Upper lobe of left lung (tissue), 6 donors: ENCODE measurements at places on chromosomes 4 and X.

GRCh38 chr4:37721995-37722638, 35.9 kb upstream of the RELL1 start:
- no peak for DNase-seq

DNA sequence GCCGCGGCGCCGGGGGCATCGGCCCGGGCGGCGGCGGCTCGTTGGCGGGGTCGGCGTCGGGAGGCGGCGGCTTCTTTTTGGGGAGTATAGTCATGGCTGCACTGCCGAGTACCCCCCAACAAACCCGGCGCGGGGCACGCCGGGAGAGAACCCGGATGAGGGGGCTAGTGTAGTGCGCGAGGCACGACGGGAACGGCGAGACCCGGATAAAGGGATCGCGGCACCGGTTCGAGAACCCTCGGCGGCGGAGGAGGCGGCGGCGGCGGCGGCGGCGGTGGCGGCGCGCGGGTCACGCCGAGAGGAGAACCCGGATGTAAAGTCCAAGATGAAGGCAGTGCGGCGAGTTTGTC, at the start of gene OTUD5:
OTUD5 (minus strand) TSS at position 131 of the 350 bp plus-strand sequence; CDS start at position 94, 37 bp downstream.
- peak; percentile 92 for DNase-seq

DNA sequence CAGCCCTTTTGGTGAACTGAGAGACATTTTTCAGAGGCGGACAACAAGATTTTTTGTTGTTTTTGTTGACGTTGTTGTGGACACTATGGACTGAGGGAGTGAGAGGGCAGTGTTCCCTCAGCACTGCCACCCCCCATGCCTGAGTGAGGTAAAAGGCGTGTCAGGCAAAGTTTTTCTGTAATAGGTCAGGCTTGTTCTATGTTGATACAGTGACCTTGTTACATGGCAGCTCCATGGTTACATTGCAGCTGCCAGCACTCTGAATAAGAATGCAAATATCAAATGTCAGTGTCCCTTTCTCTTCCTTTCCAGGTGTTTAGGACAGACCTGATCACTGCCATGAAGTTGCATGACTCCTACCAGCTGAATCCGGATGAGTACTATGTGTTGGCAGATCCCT, 36.6 kb downstream of the JADE1 start:
- DNase-seq, result no peak

DNA sequence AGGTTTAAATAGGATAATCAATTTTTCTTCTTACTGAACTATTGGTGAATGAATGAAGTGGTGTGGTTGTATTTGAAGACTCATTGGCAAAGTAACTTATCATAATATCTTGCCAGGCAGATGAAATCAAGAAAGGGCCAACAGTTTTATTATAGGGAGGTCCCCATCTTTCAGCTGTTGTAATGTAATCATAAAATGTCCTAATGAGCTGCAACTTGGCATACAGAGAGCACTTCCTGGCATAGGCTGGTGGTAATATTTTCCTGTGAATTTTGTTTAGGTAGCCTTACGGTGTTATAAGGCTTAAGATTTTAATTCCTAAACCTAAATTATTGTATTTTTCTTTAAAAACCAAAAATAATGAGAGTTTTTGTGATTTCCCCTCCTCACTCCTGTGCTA, 17.5 kb downstream of the FHIP1A start:
- DNase-seq, result no peak

DNA sequence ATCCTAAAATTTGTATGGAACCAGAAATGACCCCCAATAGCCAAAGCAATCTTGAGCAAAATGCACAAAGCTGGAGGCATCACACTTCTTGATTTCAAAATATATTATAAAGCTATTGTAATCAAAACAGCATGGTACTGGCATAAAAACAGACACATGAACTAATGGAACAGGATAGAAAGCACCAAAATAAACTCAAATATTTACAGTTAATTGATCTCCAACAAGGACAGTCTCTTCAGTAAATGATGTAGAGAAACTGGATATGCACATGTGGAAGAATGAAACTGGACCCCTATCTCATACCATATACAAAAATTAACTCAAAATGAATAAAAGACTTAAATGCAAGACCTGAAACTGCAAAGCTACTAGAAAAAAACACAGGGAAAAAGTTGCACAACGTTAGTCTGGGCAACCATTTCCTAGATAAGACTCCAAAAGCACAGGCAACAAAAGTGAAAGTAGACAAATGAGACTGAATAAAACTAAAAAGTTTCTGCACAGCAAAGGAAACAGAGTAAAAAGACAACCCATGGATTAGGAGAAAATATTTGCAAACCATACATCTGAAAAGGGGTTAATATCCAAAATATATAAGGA, 64.9 kb downstream of the CD99L2 start:
- DNase-seq, result no peak

GRCh38 chr4:89397441-89397840, 89.8 kb upstream of the GPRIN3 start:
- DNase-seq, result no peak

DNA sequence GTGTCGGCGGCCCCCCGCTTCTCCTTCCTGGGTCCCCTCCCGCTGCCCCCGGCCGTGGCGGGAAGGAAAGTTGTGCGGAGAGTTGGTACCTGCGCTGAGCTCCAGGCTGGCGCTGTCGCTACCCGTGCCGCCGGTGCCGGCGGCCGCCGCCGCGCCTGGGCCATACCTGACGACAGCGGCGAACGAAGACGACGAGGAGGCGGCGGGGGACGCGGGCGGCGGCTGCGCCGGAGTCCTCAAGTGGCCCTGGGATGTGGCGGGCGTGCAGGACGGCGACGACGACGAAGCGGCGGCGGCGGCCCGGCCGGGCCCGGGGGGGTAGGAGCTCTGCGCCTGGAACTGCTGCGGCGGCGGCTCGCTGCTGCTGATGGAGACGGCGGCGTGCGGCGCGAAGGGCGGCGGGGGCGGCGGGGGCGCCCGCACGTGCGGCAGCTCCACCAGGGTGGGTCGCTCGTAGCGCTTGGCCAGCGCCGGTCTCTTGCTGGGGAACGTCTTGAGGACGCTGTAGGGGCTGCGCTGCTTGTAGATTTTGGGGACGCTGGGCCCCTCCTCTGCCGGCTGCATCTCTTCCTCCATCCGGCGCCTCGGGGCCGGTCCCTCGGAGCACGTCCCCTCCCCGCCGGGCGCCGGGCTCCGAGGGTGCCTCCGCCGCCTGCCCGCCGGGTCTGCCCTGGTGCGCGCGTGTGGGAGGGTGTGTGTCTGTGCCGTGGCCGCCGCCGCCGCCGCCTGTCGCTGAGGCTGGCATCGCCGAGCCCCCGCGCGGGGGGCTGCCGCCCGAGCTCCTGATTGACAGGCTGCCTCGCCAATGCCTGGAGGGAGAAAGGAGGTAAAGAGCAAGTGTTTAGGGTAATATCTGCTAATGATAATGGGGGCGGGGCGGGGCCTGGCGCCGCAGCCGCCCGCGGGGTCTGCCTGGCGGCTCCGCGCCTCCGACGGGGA, 618 bp downstream of the BEND4 start:
- DNase-seq, result peak; percentile 86

GRCh38 chrX:9258421-9259104, 206.3 kb upstream of the TBL1X start:
- no peak for DNase-seq

DNA sequence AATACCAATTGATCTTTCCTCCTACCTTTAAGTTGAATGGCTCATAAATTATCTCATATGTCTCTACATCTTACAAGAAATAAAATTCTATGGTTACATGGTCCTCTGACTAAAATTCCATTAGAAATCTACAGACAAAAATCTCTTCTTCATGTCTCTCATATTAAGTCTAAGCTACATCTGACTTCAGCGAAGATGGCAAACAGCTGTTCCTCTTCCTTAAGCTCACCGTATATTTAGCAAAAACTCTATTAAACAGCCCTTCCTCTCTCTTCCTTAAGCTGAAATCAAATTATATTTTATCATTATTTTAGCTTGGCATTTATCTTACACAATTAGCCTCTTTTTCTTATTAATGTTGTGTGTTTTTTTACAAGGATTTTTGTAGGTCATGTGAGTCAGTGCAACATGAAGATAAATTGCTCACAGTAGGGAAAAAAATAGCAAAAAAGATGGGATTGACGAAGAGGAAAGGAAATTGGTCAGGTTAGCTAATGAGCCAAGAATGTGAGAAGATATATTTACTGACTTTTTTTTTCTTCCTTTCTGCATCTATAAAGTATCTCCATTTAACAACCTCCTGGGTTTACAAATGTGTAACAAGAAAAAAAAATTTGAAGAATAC, 2412.8 kb downstream of the ARAP2 start:
- DNase-seq, result no peak

GRCh38 chr4:39237179-39237578, 54.9 kb downstream of the WDR19 start:
- no peak for DNase-seq

DNA sequence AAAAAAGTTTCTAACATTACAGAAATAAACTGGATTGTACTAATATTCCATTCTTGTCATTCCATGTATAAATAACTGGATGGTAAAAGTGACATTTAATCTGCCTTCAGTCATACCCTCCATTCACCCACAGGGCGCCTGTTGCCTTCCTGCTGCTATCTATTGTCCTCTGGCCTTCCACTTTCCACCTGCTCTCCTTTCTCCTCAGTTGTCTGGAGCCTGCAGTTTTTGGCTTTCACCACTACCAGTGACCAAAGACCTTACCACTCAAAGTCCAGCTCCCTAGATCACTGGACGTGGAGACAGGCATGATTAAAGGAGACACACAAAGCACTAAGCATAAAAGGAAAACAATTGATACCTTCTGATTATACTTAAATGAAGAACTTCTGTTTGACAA, 46.2 kb upstream of the NHS start:
- DNase-seq, result no peak

DNA sequence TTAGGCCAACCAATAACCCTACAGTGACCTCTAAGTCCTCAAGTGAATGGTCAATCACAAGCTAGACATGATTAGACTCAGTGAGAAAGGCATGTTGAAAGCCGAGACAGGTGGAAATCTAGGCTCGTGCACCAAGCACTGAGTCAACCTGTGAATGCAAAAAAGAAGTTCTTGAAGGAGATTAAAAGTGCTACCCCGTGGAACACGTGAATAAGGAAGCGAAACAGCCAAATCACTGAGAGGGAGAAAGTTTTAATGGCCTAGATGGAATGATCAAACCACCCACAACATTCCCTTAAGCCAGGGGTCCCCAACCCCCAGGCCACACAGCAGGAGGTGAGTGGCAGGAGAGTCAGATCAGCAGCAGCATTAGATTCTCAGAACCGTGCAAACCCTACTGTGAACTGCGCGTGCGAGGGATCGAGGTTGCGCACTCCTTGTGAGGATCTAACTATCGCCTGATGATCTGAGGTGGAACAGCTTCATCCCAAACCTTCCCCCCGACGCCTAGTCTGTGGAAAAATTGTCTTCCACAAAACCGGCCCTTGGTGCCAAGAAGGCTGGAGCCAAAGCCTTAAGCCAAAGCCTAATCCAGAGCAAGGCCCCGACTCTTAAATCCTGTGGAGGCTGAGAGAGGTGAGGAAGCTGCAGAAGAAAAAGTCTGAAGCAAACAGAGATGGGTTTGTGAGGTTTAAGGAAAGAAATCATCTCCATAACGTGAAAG, 19.5 kb upstream of the PDE6B start:
- DNase-seq, result no peak

- DNase-seq, result no peak
Observed at GRCh38 chr4:11214281-11214680, 214.4 kb downstream of the HS3ST1 start.

- no peak for DNase-seq
Observed at GRCh38 chrX:1205681-1206611, 6.5 kb downstream of the CRLF2 start.

- DNase-seq, result no peak
Observed at GRCh38 chr4:17492058-17492741, 19.7 kb downstream of the QDPR start.

DNA sequence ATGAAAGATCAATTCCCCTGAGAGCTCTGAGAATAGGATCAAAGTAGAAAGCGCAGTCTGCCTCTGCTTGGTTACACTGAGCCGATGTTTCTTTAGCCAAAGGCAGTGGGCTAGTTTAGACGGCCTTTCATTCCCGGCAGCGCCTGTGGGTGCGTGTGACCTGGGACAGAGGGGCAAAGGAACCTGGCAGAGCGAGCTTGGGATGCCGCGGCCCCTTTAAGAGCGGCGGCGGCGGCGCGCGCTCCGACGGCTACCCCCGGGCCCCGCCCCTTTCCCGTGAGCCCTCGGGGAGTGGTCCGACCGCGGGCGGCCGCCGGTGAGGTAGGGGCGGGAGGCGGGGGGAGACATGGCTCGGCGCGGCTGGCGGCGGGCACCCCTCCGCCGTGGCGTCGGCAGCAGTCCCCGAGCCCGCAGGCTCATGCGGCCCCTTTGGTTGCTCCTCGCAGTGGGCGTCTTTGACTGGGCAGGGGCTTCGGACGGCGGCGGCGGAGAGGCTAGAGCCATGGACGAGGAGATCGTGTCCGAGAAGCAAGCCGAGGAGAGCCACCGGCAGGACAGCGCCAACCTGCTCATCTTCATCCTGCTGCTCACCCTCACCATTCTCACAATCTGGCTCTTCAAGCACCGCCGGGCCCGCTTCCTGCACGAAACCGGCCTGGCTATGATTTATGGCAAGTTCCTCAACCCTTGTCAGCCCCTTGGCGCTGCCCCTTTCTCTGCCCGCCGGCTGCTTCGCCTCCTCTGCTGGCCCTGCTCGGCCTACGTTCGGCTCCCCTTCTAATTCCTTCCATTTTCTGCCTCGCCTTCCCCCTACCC, at the start of gene SLC9A6:
SLC9A6 (plus strand) TSS at position 279 of the 816 bp plus-strand sequence; CDS start at position 503, 224 bp downstream.
- DNase-seq, result peak; percentile 82

GRCh38 chr4:141637565-141637964, 1.2 kb downstream of the IL15 start:
- no peak for DNase-seq

- DNase-seq, result no peak
Observed at GRCh38 chr4:44632089-44632488, 19.3 kb downstream of the YIPF7 start.

- DNase-seq, result no peak
Observed at GRCh38 chr4:55561889-55562288, 15.2 kb upstream of the CLOCK start.

- DNase-seq, result no peak
Observed at GRCh38 chrX:24168807-24169206, 19.3 kb downstream of the ZFX start.

GRCh38 chrX:6131287-6131686, 97.4 kb downstream of the NLGN4X start:
- no peak for DNase-seq

- DNase-seq, result no peak
Observed at GRCh38 chr4:182975806-182976205, 58.6 kb upstream of the DCTD start.

DNA sequence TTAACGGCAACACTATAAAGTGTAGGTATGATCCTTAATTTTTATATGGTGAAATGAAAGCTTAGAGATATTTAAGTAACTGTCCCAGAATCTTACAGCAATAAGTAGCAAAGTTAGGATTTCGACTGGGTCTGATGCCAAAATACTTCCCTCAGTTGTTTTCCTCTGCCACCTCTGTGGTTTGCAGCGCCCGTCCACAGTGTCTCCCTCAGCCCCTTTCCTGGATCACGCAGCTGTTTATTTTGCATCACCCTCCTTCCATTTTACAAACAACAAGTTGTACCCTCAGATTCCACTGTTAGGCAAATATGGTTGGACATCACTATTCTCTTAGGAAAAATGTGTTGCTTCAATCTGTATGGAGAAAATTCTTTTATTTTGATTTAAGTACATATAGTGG, 56.1 kb downstream of the RAPGEF2 start:
- DNase-seq, result no peak

GRCh38 chrX:150360331-150360730, 2.8 kb upstream of the MAMLD1 start:
- DNase-seq, result no peak

- DNase-seq, result no peak
Observed at GRCh38 chr4:94527556-94528233, 76.0 kb downstream of the PDLIM5 start.

- DNase-seq, result no peak
Observed at GRCh38 chr4:107834241-107834794, 9.6 kb downstream of the SGMS2 start.

- DNase-seq, result no peak
Observed at GRCh38 chr4:30943356-30943755, 223.2 kb downstream of the PCDH7 start.
